ENCODE measurements at places on chromosomes 2 and 18.

DNA sequence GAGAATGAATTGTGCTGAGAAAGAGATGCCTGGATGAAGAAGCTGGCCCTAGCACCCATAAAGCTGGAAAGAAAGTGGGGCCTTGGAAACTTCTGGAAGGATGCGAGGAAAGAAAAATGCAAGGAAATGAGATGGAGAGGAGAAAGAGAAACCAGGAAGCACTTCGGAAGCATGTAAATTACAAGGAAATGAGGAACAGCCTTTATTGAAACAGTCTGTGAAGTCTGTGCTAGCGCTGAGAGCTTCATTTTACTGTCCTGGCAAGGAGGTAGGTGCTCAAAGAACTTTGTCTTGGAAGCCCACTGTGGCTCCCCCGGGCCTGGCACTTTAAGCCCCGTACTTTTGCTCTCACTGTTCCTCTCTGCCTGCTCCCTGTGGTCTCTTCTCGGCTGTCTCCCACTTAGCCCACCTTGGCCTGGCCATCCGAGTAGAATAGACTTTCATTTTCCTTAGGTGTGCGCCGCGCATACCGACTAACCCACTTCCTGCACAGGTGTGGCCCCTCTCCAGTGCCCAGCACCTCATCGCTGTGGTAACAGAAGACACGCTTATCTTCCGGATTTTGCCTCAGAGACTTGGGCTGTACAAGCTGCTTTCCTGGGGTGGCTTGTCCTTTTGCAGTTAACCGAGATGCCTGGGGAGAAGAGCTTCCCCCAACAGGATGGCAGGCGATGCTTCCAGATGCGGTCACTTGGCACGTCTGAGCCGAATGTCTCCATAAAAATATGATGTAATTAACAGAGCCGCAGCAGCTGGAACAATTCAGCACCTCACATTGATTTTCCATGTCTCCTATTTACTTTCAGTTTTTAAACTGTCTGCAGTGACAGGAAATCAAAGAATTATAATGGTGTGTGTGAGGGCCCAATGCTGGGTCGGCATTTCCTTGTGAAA lies 199.6 kb downstream of the HRH4 start:
- no peak for DNase-seq

GRCh38 chr2:230053753-230054478 lies 14.8 kb downstream of the SLC16A14 start:
- no peak for DNase-seq

DNA sequence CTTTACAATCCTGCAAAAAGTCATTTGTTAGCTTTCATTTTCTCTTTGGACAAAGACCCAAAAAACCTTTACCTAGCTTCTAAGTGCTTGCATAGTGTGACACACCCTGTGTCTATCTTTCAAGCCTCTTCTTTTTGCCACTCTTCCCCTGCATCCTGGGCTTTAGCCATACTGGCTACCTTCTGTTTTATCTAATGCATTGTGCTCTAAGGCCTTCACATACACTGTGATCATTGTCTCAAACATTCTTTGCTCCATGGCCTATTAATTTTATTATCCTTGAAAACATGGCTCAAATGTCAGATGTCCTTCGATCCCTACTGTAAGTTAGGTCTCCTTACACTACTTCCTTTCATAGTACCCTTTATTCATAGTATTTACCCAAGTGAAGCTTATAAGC lies 84.4 kb downstream of the PIK3C3 start:
- no peak for DNase-seq

- no peak for DNase-seq
These were observed 3.4 kb downstream of the SERPINB2 start for GRCh38 chr18:63890950-63891304.

DNA sequence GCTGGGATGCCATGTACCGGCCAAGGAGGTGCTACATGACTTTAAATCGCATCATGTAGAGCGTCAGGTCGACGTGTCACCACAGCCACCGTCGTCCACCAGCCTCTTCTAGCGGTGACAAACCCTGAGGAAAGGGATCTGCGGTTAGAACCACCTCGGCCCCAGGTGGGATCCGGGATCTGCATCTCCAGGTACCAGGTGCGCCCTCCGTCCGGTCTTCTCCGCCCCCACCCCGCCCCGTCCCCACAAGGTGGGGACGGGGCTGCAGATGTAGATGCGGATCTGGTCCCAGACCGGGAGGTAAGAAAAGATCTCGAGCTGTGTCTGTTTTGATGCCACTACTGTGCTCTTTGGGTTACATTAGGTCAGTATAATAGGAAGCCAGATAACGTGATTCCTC lies 38.4 kb downstream of the C1D start:
- no peak for DNase-seq

- DNase-seq, result no peak
These were observed 407.5 kb upstream of the FIGN start for GRCh38 chr2:164143183-164143930.

DNA sequence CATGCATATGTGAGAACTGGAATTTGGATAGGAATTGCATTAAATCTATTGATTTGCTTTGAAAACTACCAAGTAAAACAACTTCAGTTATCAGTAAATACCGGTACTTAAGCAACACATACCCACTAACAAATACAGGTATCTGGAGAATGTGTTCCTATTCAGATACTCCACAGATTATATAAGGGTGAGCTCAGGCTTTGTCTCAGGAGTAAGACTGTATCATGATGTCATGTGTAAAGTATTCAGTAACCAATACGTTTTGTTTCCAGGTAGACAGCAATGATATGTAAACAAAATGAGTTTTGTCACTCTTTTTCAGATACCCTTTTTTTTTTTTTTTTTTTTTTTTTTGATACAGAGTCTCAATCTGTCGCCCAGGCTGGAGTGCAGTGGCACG lies 74.8 kb downstream of the DSC3 start:
- no peak for DNase-seq

GRCh38 chr2:20100711-20101110 lies 49.3 kb upstream of the LAPTM4A start:
- no peak for DNase-seq

- DNase-seq, result no peak
These were observed 4.0 kb upstream of the RMC1 start for GRCh38 chr18:23499291-23499781.

DNA sequence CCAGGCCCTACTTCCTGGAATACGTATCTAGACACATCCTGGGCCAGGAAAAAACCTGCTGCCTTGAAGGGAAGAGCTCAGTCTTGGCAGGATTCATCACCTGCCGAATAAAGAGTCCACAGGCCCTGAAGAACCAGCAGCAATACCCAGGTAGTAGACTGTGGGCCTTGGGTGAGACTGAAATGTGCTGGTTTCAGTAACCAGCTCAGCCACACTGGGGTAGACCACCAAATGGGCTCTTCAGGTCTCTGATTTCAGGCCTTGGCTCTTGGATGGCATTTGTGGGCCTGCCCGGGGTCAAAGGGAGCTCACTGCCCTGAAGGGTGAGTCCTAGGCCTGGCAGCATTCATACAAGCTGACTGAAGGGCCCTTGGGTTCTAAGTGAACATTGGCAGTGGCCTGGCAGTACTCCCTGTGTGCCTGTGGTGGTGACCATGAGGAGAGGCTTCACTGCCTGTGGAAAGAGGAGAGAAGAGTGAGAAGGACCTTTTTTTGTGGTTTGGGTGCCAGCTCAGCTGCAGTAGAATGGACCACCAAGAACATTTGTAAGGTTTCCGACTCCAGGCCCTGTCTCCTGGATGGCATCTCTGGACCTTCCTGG lies 175.1 kb downstream of the ANKRD30B start:
- DNase-seq, result no peak

DNA sequence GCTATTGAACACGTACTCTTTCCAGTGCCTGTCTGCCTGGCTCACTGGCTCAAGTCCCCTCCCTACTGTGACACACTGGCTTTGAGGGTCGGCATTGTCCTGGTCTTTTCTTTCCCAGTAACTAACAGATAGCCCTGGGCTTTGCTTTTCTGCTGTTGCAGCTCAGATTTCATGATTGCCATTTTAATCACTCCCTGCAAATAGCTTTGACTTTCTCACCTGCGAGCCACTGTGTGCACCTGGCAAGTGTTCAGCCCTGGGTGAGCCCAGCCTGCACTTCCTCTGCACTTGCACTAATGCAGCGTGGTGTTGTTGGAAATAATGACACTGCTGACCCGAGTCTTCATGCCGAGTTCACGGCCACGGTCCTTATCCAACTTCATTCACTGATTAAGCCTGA lies 52.9 kb downstream of the DCDC2C start:
- DNase-seq, result no peak

GRCh38 chr2:175151791-175152190 lies 16.2 kb downstream of the ATF2 start:
- DNase-seq, result no peak

DNA sequence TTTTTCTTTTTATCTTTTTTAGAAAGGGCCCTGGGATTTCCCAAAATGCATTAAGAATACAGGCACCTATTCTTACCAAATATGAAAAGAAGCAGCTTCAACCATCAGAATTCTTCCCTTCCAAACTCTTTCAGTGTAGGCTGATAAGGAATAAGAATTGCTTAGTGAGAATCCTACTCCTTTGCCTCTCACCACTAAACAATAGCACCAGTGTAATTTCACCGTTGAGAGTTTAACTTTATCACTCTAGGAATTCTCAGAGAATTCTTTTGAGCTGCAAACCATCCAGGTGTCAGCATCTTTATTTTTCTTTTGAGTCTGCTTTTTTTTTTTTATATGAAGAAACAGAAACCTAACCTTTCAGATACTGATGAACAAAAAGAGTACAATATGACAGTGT lies 194.9 kb downstream of the RIT2 start:
- no peak for DNase-seq

DNA sequence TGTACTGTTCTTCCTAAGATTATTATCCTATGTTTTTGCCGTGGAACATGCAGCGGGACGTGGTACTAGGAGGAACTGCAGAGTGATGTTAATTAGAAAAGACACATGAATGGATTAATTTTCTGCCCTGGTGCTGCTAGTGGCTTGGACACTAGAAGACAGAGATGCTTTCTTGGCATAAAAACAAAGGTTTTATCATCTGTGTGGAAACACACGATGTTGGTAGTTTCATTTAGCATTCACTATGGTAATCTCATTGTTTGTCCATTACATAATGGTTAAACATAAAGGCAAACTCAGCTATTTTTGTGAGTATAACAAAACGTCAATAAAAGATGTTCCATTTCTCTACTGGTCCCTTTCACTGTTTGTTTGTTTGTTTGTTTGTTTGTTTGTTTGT lies 22.8 kb downstream of the COL6A3 start:
- no peak for DNase-seq

DNA sequence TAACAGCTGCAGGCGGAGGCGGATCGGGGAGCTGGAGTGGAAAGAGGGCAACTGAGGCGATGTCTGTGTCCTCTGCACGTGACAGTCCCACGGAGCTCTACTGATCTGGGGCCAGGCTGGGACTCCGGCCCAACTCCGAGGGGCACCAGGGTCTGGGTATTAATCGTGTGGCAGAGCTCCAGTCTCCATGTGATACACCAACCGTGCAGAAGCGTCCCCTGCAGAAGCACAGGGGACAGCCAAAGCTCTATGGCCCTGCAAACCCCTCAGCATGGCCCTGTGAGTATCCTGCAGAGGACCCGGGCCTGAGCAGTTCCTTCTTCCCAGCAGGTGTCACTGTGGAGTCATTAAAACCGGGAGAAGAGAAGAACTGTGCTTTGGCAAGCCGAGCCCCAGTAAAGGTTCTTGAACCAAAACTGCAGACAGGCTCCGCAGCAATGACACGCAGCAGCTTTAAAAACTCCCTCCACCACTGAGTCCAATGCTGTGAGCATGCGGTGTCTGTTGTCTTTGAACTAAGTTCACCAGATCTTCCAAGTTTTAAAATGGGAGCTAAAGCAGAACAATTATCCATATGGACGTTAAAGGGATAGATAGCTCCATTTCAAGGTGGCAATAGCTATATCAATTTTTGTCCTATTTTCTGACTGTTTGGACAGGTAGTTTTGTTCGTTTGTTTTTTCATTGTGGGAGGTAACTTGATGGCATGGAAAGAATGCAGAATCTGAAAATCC lies 79.4 kb downstream of the TMEM182 start:
- DNase-seq, result peak; percentile 48

- DNase-seq, result no peak
These were observed 287.0 kb downstream of the NDUFA10 start for GRCh38 chr2:239738159-239738558.

GRCh38 chr2:135745545-135745944 lies 3.9 kb downstream of the UBXN4 start:
- DNase-seq, result no peak

DNA sequence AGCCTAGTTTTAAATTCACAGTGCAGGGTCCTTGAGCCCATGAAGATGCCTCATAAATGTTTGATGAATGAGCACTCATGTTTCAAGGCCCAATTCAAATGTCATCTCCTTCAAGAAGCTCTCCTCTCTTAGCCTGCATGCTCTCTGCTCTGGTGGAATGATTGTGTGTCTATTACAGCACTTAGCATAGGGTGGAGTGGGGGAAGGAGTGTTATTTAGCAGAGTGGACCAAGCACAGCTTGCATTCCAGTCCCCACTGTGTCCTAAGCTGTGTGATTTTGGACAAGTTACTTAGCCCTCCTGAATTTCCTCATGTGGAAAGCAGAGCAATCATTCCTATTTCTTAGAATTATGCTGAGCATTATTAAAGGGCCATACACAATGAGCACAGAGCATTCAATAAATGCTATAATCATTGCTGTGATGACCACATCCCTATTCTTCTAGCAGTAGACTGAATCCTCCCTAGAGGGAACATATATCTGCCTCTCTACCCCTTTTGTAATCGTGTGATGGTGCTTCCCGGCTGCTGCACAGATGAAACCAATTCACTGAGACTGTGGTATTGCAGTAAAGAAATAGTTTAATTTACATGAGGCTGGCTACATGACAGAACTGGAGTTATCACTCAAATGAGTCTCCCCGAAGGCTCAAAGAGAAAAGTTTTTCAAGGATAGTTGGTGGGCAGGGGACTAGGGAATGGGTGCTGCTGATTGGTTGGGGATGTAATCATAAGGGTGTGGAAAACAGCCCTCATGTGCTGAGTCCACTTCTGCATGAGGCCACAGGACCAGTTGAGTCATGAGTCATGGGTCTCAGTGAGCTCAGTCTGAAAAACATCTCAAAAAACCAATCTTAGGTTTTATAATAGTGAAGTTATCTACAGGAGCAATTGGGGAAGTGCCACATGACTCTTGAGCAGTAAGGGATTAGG lies 173.4 kb upstream of the NDUFV2 start:
- no peak for DNase-seq

DNA sequence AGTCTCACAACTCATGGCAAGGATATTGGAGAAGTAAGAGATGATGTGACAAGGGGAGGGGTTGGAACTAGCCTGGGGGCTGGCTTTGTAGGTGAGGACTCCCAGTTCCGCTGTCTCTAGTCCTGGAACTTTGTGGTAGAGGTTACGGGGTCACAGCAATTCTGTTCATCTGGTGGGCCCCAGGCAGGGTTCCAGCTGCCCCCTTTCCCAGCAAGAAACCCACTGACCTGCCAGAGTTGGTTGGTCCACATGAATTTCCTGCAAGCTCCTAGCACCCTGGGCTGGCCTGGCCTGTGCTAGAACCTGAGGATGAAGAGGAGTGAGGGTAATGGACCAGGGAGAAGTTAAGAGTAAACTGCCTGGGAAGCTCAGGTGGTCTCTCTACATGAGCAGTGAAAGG lies 41.3 kb downstream of the PSD4 start:
- DNase-seq, result no peak
